ENCODE measurements at places on chromosomes 5 and 9. TPM values are rescaled to one million over a fixed set of nuclear protein-coding genes. Genes with fewer than 3 reads are reported as not detected.

Gene ANXA1
- total RNA-seq = 35.1 TPM

Gene SPOUT1
- total RNA-seq = 109 TPM

Gene SPATA31A3
- not detected for total RNA-seq

Gene HK3
- total RNA-seq = not detected

Gene SPATA31E1
- total RNA-seq = not detected

Gene PDGFRB
- total RNA-seq = 1.1 TPM

Gene SCGB3A2
- total RNA-seq = not detected

Gene ANKH
- 84.6 TPM for total RNA-seq

Gene OR1J2
- 0.23 TPM for total RNA-seq

GRCh38 chr5:9103290-9103689 lies 442.6 kb downstream of the SEMA5A start:
- H3K4me1 ChIP-seq = no peaks in the 10 kb centered on the region
- H3K4me3 ChIP-seq = no peak overlapping the region
- H3K27ac ChIP-seq = no peak overlapping the region

- no peaks in the 10 kb centered on the region for H3K36me3 ChIP-seq
- no peak overlapping the region for H3K4me3 ChIP-seq
- no peak for DNase-seq
- no peaks in the 10 kb centered on the region for H3K27me3 ChIP-seq
- peaks cover 6% of the 10 kb centered on the region for H3K4me1 ChIP-seq
- H3K27ac ChIP-seq = no peak overlapping the region
These were observed 93.2 kb downstream of the WDR41 start for GRCh38 chr5:77398896-77399295.

DNA sequence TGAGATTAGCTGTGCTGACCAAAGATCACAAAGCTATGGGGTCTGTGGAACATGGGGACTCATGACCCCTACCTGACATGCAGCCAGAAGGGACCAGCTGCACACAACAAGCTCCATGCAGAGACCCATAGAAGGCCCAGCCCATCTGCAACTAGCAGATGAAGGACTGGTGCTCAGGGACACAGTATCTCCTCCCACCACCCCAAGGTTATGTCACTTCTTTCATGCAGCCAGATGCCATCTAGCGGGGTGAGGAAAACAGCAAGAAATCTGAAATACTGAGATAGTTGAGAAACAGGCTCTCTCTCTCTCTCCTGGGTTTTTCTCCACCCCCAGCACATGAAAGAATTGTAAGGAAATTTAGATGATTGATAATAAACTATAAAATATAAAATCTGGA lies 161.3 kb upstream of the DAPK1 start:
- no peak overlapping the region for H3K4me3 ChIP-seq
- H3K36me3 ChIP-seq = no peaks in the 10 kb centered on the region
- peaks cover 5% of the 10 kb centered on the region for H3K4me1 ChIP-seq

- H3K27me3 ChIP-seq = peaks cover 18% of the 10 kb centered on the region
- peaks cover 45% of the 10 kb centered on the region for H3K4me1 ChIP-seq
- peak overlapping the region; percentile 15 for H3K4me3 ChIP-seq
- peaks cover 1% of the 10 kb centered on the region for H3K36me3 ChIP-seq
- peak overlapping the region; percentile 75 for H3K27ac ChIP-seq
These were observed 128.0 kb upstream of the IL12B start for GRCh38 chr5:159458217-159458711.

GRCh38 chr9:101601904-101602765 lies 7.4 kb upstream of the PPP3R2 start:
- no peak overlapping the region for H3K27ac ChIP-seq
- peaks cover 10% of the 10 kb centered on the region for H3K27me3 ChIP-seq
- H3K4me1 ChIP-seq = no peaks in the 10 kb centered on the region
- no peaks in the 10 kb centered on the region for H3K36me3 ChIP-seq
- DNase-seq = no peak
- H3K4me3 ChIP-seq = no peak overlapping the region

- H3K27me3 ChIP-seq = peaks cover 47% of the 10 kb centered on the region
- H3K4me3 ChIP-seq = no peak within 1 kb of the TSS
- H3K27ac ChIP-seq = no peak within 1 kb of the TSS
- H3K4me1 ChIP-seq = no peaks in the 10 kb centered on the region
- DNase-seq = no peak
- peaks cover 47% of the 10 kb centered on the region for H3K36me3 ChIP-seq
These were observed at the start of gene ZNF454 for GRCh38 chr5:178940569-178941360. ZNF454 (plus strand) TSS chr5:178941198; CDS start chr5:178942792, 1,594 bp downstream.

DNA sequence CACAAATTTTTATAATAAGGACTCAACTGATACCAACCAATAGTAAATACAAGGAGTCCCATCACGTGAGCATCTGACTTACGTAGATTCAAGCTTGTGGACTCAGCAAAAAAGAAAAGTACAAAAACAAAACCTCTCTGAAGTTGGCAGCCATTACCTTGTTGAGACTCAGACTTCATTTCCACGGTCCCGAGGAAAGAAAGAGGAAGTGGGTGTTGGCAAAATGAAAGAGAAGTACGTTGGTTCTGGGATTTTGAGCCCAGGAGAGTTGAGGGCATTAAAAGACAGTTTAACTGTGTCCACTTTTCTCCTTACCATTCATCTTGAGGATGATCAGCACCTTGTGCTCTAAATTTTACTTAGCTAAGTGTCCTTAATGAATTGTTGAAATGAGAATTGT lies 26.7 kb downstream of the NCBP1 start:
- H3K4me3 ChIP-seq = no peak overlapping the region
- no peaks in the 10 kb centered on the region for H3K27me3 ChIP-seq
- peaks cover 39% of the 10 kb centered on the region for H3K36me3 ChIP-seq
- peak overlapping the region; percentile 38 for H3K27ac ChIP-seq
- no peak for DNase-seq

DNA sequence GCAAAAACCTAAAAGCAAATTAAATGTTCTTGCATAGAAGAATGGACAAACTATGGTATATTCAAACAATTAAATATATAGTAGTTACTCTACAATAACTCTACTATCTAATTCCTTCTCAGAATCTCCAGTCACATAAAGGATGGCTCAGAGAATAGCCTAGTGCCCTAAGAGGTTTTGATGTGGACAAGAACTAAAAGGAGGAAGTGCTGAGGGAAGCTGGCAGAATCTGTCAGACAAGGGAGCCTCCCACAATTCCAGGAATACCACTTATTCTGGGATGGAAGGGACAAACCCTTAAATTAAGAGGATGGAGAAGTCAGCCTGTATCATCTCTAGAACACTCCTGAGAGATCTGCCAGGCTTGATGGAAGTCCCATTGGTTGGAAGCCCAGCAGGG lies 30.4 kb downstream of the TNFSF8 start:
- no peak for DNase-seq
- H3K27me3 ChIP-seq = no peaks in the 10 kb centered on the region
- peaks cover 57% of the 10 kb centered on the region for H3K36me3 ChIP-seq
- H3K4me3 ChIP-seq = no peak overlapping the region
- no peak overlapping the region for H3K27ac ChIP-seq

DNA sequence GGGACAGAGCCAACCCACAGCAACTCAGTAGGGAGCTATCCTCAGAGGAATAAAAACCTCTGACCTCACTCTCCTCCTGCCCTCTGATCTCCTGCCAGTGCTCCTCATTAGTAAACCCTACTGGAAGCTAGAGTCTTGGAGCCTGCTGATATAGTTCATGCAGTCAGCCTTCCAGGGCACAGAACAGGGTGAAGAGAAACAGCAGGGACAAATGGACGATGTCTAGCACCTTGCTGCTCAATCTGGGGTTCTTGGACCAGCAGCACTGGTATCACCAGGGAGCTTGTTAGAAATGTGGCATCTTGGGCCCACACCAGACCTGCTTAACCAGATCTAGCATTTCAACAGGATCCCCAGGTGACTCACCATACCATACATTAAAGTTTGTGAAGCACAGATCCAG lies 5.5 kb upstream of the GALNT12 start:
- no peak overlapping the region for H3K4me3 ChIP-seq
- peaks cover 8% of the 10 kb centered on the region for H3K4me1 ChIP-seq
- H3K27ac ChIP-seq = no peak overlapping the region
- DNase-seq = no peak

DNA sequence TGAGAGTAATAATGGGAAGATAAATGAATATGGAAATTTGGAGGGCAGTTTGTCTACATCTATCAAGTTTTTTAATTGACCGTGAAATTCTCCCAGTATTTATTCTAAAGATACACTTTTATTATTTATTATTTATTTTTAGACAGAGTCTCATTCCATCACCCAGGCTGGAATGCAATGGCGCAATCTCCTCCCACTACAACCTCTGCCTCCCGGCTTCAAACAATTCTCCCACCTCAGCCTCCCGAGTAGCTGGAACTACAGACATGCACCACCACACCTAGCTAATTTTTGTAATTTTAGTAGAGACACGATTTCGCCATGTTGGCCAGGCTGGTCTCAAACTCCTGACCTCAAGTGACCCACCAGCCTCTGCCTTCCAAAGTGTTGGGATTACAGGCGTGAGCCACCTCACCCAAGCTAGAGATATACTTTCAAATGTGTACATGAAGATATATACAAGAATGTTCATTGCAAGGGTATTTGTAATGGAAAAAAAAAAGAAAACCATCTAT lies 97.7 kb upstream of the SLC12A2 start:
- no peak overlapping the region for H3K4me3 ChIP-seq
- DNase-seq = no peak
- H3K36me3 ChIP-seq = peaks cover 9% of the 10 kb centered on the region

GRCh38 chr9:8857926-8858595 lies 1058.5 kb upstream of the DMAC1 start:
- peak overlapping the region; percentile 70 for H3K4me3 ChIP-seq
- no peaks in the 10 kb centered on the region for H3K36me3 ChIP-seq
- H3K27ac ChIP-seq = no peak overlapping the region
- H3K4me1 ChIP-seq = peaks cover 5% of the 10 kb centered on the region
- H3K27me3 ChIP-seq = peaks cover 61% of the 10 kb centered on the region

DNA sequence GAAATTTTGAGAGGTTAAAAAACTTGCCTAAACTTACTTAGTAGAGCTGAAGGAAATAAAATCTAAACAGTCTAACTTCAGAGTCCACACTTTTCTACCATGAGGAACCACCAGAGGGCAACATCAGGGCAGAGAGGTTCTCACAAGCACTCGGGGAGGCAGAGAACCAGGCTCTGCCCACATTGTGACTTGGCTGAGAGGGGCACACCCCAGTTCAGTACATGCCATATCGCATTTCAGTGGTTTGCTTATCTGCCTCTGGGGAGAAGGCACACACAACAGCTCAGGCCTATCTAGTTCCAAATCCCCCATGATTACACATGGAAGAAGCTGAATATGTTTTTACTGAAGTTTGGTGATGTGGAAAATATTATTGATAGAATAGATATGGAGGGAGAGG lies 49.2 kb downstream of the EQTN start:
- peak; percentile 1 for DNase-seq
- H3K27me3 ChIP-seq = peaks cover 18% of the 10 kb centered on the region
- no peaks in the 10 kb centered on the region for H3K4me1 ChIP-seq

DNA sequence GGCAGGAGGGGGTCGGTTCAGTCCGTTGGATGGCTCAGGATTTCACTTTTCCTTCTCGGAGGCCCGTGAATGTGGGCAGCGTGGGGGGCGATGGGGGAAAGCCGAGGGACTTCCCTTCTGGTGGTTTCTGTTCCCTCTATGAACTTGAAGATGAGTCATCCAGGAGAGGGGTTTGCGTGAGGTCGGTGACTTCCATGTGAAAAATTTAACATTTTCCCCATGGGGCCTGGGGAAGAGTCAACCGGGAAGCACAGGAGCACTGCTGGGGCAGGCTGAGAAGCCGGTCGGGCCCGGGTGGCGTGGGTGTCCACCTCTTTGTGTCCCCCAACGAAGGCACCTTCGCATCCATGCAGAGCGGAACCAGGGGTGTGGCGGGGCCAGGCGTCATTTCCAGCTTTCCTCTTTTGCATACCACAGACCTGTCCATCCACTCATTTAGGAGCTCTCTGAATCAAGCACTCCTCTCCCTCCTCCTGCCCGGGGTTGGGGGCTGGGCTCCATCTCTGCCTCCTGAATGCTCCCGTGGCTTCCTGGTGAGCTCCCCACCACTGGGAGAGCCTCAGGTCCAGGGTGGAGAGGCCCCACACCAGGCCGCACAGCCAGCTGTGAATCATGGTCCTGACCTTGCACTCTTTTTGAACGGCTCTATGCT lies 68.4 kb downstream of the ANKRD33B start:
- peaks cover 11% of the 10 kb centered on the region for H3K27me3 ChIP-seq
- H3K27ac ChIP-seq = peak overlapping the region; percentile 89
- peaks cover 78% of the 10 kb centered on the region for H3K4me1 ChIP-seq
- DNase-seq = peak; percentile 60
- H3K4me3 ChIP-seq = peak overlapping the region; percentile 19

GRCh38 chr9:18473652-18474279 lies at the start of gene ADAMTSL1:
ADAMTSL1 (plus strand) TSS chr9:18474153; CDS start chr9:18474233, 80 bp downstream.
- H3K4me1 ChIP-seq = no peaks in the 10 kb centered on the region
- H3K27me3 ChIP-seq = peaks cover 34% of the 10 kb centered on the region
- no peak within 1 kb of the TSS for H3K4me3 ChIP-seq
- no peak within 1 kb of the TSS for H3K27ac ChIP-seq

DNA sequence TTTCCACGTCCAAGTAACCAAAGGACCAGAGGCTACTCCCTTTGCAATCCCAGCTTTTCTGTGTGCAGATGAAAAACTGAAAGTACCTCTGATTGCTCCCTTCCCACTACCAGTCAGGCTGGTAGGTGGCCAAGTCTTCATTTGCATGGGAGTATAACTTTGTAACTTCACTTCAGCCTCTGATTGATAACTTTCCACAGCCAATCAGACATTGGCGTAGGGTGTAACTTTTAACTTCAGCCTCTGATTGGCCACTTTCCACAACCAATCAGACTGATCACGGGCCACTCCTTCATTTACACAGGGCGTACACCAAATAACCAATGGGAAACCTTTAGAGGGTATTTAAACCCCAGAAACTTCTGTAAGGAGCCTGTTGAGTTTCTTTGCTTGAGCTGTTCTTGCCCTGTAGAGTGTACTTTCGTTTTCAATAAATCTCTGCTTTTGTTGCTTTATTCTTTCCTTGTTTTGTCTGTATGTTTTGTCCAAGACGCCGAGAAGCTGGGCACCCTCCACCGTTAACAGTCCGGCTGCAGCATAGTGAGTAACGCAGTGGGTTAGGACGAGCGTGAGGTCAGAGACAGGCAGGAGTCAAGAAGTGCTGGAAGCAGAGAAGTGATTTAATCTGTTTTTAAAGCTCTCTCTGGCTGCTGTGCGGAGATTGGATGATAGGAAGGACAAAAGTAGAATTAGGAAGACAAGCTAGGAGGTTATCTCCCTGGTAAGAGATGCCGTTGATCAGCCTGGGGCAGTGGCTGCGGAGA lies 3.5 kb upstream of the EXOSC2 start:
- no peak overlapping the region for H3K4me3 ChIP-seq
- H3K4me1 ChIP-seq = peaks cover 13% of the 10 kb centered on the region
- peaks cover 4% of the 10 kb centered on the region for H3K27me3 ChIP-seq

- H3K27ac ChIP-seq = no peak overlapping the region
- peaks cover 35% of the 10 kb centered on the region for H3K4me1 ChIP-seq
- peaks cover 2% of the 10 kb centered on the region for H3K27me3 ChIP-seq
- peak overlapping the region; percentile 15 for H3K4me3 ChIP-seq
These were observed 11.7 kb downstream of the TSPAN17 start for GRCh38 chr5:176658817-176659511.
